NCI-H446 (cell line): ENCODE measurements at places on chromosomes 5 and 9.

- DNase-seq, result no peak
Measured at GRCh38 chr9:18857334-18857733, 175.7 kb downstream of the SAXO1 start.

GRCh38 chr9:115604831-115605483 lies 487.0 kb upstream of the TNC start:
- DNase-seq, result no peak

GRCh38 chr5:73759771-73760170 lies 133.8 kb downstream of the ARHGEF28 start:
- no peak for DNase-seq

GRCh38 chr9:115349542-115349941 lies 231.6 kb upstream of the TNC start:
- no peak for DNase-seq

- DNase-seq, result no peak
Measured at GRCh38 chr9:69500896-69501295, 171.3 kb downstream of the APBA1 start.

- no peak for DNase-seq
Measured at GRCh38 chr5:57171816-57172465, 1.9 kb upstream of the GPBP1 start.

DNA sequence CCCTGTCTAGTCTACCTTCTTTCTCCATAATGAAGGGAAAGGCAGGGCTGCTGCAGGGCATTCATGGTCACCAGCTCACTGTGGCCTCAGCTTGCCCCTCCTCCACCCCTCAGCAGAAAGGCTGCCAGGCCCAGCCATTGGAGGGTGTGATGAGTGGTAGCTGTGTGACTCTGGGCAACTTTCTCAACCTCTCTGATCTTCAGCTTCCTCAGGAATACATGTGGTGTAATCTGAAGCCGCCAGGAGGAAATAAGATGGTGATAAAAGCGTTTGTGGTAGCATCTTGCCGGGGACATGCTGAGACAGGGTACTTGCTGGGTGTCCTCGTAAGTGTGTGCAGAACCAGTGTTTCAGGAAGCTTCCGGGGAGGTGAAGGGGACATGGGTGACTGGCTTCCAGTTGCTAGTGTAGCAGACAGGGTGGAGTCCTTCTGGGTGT lies 9.8 kb downstream of the CXCL14 start:
- no peak for DNase-seq

DNA sequence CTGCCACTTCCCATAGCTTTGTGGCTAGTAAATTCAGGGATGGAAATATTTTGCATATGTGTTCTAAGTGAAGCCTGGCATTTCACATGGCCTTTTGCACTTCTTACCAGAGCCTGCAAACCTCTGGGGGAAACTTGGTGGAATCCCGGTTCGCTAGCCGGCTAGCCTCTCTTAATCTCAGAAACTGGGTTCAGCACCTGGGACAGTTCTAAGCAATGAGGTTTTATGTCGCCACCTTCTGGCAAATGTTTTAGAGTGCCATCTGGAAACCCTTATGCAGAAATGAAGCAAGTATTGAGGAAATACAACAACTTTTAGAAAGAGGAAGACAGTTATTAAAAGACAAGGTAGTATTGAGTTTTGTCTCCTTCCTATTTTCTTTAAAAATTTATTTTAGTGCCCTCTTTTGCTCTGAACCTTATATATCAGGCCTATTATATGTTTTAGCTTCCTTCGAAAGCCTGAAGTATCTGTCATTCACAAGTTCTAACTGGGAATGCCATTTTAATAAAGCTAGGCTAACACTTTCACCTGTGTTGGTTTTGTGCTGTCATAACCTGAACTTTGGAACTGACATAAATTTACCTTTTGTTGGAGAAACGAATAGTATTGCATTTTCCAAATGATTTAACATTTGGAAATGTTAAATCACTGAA lies 963 bp upstream of the HTR1A start:
- peak; percentile 78 for DNase-seq

GRCh38 chr5:67038817-67039603 lies 157.6 kb downstream of the CD180 start:
- no peak for DNase-seq

DNA sequence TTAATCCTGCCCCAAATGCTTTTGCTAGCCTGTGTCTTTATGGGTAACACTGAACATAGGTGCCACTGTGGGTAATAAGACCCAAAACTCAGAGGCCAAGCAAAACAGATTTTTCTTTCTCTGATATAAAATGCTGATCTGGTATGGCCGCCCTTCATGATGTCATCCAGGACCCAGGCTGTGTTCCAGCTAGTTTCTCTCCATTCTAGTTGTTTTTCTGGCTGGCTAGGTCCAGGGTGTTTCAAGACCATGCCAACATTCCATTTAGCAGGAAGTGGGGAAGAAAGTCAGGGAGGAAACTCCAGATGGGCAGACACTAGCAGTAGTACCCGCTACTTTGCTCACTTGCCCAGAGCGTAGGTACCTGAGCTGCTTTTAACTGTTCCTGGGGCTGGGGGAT lies 183.9 kb upstream of the OTULINL start:
- DNase-seq, result peak; percentile 37

DNA sequence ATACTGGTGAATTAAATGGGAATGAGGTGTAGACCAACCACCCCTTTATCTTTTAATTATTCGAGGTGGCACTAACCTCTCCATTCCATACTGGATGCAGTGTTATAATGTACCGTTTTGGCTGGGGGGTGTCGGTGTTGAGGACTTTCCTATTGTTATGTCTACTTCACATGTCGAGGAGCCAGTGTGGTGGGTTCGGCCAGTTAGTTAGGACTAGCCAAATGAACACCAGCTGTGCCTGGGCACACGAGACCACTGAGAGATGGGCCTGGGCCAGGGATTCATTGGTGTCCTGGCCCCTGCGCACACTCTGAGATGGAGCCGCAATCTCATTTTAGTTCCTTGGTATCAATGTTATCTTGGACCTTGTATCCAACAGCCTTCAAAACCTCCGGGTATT lies 186.2 kb downstream of the CACNA1B start:
- DNase-seq, result no peak

- no peak for DNase-seq
Measured at GRCh38 chr5:83401775-83402174, 69.8 kb upstream of the VCAN start.

GRCh38 chr5:626850-627249 lies 14.7 kb downstream of the CEP72 start:
- no peak for DNase-seq

GRCh38 chr5:74295676-74296075 lies 344.9 kb downstream of the ENC1 start:
- no peak for DNase-seq

- no peak for DNase-seq
Measured at GRCh38 chr5:93101661-93102060, 479.4 kb downstream of the NR2F1-AS1 start.

DNA sequence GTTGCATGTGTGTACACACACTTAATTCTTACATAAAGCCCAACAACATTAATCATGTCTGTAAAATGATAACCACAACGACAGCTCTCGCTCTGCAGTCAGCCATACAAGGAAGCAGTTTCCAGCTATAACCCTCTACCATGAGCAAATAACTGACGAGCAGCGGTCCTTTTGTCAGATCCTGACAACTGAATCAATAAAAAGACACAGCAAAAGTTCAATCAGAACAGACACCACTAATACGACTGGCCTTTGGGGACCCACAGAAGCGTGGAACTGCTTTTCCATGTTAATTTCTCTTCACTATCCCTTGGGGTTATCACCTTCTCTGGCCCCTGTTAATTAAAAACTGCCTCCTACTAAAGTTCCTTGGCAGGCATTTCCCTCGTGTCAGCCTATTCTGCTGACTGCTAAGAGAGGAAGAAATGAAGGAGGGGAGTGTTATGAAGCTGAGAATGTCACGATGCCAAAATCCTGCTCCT lies 722.8 kb upstream of the GRAMD2B start:
- no peak for DNase-seq

- peak; percentile 4 for DNase-seq
Measured at GRCh38 chr5:115297031-115297430, 577 bp upstream of the CCDC112 start.

DNA sequence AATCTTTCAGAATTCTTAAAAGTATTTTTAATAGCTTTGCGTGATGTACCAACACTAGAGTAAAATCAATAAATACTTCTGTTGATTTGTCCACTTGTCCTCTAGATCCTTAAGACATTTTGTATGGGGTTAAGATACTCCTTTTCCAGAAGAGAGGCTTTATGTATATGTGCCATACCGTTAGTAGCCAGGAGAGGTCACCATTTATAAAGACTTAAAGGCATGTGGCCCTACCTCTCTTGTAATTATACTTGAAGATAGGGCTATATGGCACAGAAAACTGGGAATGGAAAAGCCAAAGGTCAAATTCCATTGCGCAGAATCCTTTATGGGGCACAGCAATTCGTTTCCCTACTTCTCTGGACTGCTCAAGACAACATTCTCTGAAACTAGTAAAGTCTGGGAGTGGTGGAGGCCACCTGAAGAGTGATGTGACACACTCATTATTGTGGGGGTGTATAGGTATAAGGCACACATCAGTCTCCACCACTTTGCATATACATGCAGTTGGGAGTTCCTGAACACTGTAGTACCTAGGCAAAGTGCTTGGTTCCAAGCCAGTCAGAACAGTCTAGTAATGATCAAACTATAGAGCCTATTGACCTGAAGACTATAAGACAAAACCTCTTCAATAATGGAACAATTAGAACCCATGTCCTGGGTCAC lies 140.1 kb upstream of the FBXL17 start:
- peak; percentile 72 for DNase-seq

DNA sequence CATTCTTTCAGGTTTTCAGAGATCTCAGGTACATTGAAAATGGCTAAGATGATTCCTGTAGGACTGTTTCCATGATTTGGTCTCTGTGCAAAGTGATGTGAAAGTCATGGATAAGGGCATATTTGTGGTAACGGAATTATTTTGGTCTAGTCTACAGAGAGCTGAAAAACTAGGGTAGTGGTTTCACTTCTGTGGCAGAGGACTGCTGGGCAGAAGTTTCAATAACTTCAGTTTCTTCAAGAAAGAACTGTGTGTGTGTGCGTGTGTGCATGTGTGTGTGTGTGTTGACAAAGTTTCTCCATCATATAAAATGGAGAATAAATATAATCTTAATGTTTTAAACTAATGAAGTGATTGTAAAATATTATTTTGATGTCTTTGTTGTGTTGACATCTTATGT lies 4.3 kb downstream of the CNOT8 start:
- DNase-seq, result no peak

GRCh38 chr9:86716326-86716922 lies 230.9 kb downstream of the GAS1 start:
- DNase-seq, result no peak

GRCh38 chr9:99398241-99398640 lies 176.2 kb downstream of the SEC61B start:
- DNase-seq, result no peak

DNA sequence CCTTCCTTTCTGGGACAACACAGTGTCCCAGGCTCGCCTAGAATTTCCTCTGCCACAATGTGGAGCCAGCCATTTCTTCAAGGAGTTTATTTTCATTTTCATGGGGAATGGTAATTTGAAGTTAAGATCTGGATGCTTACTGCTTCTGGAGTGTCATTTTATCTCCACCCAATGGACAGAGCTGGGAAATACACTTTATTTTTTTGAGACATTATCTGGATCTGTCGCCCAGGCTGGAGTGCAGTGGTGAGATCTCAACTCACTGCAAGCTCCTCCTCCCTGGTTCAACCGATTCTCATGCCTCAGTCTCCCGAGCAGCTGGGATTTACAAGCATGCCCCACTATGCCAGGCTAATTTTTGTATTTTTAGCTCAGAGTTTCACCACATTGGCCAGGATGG lies 12.7 kb upstream of the THG1L start:
- DNase-seq, result peak; percentile 58

DNA sequence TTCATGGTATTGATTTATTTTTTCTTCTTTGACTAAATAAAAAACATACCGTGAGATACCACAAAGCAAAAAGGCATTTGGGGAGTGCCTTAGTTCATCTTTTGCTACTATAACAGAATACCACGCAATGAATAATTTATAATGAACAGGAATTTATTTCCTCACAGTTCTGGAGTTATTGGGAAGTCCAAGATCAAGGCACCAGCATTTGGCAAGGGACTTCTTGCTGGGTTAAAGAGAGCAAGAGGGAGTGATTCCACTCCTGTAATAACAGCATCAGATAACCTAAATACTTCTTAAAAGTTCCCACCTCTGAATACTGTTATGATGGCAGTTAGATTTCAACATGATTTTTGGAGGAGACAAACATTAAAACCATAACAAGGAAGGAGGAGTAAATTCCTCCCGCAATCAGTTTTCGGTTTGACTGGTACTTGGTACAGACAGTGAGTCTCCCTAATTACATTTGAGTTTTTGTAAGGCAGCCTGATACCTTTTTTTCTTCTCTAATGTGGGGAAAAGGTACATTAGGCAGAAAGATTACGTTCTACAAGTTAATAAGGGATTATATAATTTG lies 8.8 kb upstream of the OMD start:
- DNase-seq, result no peak

DNA sequence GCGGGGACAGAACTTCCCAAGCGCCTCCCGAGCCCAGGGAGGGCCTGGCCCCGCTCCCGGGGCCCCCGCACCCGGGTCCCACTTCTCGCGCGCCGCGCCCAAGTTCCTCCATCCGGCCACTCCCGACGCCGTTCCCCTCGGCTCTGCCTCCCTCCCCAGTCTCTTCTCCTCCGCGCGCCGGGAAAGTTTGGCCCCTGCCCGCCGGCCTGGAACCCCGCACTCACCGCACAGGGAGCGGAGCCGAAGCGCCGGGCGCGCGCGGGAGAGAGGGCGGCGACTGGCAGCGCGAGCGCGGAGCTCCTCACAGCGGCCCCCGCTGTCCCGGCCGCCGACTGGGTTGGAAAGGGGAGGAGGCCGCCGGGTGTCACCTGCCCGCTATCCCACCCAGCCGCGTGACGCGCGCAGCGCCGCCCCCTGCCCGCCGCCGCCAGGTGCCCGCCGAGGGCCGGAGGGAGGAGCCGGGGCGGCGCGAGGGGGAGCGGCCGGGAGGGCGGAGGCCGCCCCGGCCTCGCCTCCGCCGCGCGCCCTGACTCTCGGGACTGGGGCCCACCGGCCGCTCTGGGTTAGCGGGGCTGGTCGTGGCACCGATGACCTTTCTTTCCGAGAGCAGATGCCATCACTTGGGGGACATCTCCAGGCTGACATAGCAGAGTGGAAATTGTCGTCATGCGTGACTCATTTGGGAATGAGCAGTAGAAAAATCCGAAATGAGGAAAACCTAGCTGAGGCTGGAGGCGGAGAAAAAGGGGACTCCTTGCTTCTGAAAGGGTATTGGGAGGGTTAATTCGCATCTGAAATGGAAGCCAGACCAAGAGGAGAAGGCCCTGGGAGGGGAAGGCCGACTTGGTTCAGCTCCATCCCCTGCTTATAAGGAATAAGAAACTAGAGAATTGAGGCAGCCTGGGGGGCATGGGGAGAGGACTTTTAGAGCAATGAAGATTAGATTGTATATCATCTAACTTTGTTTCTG lies at the start of gene ELOVL7:
ELOVL7 (minus strand) TSS at position 334 of the 970 bp plus-strand sequence. CDS start 56,872 bp downstream, outside the sequence.
- DNase-seq, result peak; percentile 50

DNA sequence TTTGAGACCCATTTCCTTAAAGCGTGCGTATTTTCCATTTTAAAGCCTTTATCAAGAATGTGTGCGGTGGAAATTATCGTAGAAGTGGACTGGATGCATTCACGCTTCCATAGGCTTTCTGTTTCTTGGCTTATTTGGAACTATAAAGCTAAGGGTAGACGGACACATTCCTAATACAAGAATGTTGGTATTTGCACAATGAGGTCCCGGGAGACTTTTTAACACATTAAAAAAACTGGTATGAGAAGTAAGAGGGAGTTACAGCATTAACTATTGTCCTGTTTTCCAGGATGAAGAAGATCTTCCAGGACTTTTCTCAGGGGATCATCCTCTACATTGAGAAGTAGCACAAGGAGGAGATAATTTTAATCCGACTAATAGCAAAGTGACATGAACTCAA lies 653.0 kb downstream of the MTRR start:
- DNase-seq, result no peak

GRCh38 chr5:3428334-3428733 lies 167.3 kb upstream of the IRX1 start:
- DNase-seq, result no peak
